PC-9 (cell line): ENCODE measurements at places on chromosomes 4 and X. TPM values are rescaled to one million over a fixed set of nuclear protein-coding genes. Genes with fewer than 3 reads are reported as not detected.

RASGEF1B gene
- total RNA-seq = 0.70 and 1.0 TPM in 2 replicates

FGFBP2 gene
- total RNA-seq = not detected in 2 replicates

TXK gene
- 1.4 and 2.6 TPM in 2 replicates for total RNA-seq

GRCh38 chr4:77045490-77045889, 30.3 kb downstream of the CCNI start:
- no peak overlapping the region for H3K4me3 ChIP-seq
- H3K36me3 ChIP-seq = no peaks in the 10 kb centered on the region
- no peaks in the 10 kb centered on the region for H3K27me3 ChIP-seq
- no peak overlapping the region for H3K27ac ChIP-seq
- DNase-seq = no peak

DNA sequence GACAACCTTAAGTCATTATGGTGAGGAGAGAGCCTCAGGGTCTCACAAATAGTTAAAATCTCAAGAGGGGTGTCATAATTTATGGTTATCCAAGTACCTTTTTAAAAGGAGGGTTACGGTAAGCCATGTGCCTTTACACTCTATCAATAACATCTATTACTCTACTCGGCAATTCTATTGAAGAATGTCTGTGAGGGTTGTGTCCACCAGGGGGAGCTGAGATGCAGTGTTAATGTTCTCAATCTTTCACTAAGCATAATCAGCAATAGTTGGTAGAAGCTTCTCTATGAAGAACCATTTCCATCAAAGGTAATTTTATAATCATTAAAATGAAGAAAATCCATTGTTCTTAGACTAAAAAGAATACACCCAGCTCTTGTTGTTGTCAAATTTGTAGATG, 457.4 kb downstream of the CENPC start:
- no peak for DNase-seq
- H3K4me3 ChIP-seq = no peak overlapping the region
- H3K27me3 ChIP-seq = no peaks in the 10 kb centered on the region
- H3K27ac ChIP-seq = no peak overlapping the region
